ENCODE measurements at places on chromosomes 7 and 10.
A peak's percentile ranks its signal among the peaks of the same experiment; 100 is the strongest.

DNA sequence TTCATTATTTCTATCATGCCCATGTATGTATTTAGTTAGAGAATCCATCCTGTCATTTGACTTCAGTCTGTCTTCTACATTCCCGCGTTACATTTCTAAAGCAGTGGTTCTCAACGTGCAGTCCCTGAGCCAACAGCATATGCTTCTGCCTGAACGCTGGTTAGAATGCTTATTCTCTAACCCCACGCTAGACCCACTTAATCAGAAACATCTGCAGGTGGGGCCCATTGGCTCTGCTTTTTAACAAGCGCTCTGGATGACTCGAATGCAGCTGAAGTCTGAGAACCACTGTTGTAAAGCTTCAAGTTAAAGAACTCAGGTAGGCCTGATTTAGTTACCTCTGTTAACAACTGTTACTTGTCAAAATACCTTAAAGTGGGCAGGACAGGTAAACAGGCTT, 38.2 kb downstream of the NEUROD6 start:
- no peak for DNase-seq

DNA sequence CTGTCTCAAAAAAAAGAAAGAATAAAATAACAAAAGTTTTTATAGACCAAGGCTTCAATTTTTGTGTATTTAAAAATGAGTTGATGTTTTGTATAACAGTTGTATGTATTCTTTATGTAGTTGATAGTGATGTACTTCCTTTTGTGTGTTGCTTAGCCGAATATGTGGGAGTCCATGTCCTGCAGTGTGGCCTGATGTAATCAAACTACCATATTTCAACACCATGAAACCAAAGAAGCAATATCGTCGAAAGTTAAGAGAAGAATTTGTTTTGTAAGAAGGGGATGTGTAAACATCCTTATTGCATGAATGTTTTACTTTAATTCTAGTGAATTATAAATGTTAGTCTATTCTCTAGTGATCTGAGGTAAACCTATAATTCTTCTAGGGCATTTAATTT, 56.6 kb downstream of the MPLKIP start:
- no peak for DNase-seq

- no peak for DNase-seq
These were observed 3.3 kb upstream of the MTERF1 start for GRCh38 chr7:91883676-91884362.

GRCh38 chr10:71334221-71334791, 15.2 kb downstream of the SLC29A3 start:
- DNase-seq: no peak

DNA sequence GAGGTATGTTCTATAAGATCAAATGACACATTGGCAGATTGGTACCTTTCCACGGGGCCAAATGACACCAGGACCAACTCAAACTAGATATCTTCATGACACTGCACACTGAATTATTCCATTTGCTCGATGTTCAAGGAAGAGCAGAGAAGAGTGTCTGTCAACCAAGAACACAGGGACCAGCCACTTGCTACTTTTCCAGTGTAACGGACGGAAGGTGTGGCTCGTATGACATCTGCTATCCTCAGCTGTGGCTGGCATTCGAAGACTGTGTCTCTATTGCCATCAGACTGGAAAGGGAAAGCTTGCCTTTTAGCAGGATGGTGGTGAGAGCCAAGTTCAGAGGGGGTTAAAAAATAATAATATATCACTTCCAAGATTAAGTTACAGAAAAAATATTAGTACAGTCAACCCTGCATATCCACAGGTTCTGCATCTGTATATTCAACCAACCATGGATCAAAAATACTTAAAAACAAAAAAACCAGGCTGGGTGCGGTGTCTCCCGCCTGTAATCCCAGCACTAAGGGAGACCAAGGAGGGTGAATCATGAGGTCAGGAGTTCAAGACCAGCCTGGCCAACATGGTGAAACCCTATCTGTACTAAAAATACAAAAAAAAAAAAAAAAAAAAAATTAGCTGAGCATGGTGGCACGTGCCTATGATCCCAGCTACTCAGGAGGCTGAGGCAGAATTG, 237.1 kb downstream of the PRPF18 start:
- no peak for DNase-seq

GRCh38 chr10:329361-330099, 194.3 kb downstream of the ZMYND11 start:
- DNase-seq: peak; percentile 83

DNA sequence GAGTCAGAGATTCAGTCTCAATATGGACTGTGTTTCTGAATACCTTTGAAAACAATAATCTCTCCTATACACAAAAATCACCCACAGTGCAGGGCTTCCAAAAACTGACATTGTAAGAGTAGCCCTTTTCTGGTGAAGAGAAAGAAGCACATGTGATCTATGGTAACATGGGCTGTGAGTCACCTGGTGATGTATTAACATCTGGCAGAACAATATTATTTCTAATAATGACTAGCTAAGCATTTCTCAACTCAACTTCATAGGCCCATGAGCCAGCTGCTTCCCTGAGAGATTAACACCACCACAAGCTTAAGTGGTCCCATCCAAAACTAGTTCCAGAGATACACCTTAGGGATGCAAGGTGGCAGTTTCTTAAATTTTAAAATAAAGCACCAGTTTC, 331.0 kb upstream of the NRP1 start:
- DNase-seq: no peak

DNA sequence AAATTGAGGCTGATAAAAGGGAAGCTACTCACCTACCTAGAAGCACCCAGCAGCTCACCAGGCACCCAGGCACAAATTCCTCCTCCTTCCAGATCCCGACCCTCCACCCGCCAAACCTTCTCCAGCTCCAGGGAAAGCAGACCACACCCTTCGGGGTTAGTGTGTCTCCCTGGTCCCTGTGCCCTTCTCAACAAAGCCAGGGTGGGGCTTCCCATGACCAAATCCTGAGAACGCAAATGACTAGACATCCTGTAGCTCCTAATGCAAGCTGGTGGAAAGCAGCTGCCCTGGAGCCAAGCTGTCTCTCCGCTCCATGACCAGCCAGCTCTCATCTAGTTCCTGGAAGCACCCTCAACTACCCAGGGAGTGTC, 4.4 kb downstream of the TBX20 start:
- no peak for DNase-seq

DNA sequence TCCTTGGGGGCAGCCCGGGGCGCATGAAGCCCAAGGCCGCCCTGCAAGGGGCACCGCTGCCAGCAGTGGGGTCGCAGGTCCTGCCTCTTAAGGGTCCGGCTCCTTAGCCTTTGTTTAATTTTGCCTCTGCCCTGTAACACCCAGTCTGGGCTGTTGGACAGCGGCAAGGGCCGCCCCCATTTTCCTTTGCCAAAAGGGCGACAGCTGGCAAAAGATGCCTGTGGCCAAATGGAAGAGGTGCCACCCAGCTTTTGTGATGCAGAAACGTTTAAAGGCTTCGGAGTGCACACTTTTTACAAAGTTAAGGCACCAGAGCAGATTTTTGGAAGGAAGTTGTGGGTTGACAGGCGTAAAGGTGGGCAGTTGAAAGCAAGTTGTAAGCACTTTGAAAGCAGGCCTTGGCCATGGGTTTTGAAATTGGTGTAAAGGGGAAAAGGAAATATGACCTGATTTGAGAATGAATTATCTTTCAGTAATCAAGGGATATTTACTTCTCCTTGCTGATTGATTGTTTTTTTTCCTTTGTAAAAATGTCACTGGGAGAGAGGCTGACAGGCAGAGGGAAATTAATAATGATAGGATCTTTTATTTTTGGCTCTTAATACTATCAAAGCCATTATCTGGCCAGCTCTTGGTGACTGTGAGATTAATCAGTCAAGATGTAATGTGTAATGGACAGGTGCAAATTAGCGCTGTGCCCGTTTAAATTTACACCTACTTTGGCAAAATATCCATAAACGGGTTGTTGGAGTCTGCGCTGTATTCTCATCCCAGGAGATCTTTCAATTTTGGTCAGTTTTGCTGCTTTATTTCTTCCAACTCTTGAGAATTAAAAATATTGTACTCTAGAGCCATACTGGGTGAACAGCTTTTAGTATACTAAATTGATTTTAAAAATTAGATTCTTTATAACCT, 1.2 kb downstream of the CASD1 start:
- peak; percentile 31 for DNase-seq

GRCh38 chr7:30226614-30227268, 57.7 kb upstream of the ZNRF2 start:
- peak; percentile 87 for DNase-seq

DNA sequence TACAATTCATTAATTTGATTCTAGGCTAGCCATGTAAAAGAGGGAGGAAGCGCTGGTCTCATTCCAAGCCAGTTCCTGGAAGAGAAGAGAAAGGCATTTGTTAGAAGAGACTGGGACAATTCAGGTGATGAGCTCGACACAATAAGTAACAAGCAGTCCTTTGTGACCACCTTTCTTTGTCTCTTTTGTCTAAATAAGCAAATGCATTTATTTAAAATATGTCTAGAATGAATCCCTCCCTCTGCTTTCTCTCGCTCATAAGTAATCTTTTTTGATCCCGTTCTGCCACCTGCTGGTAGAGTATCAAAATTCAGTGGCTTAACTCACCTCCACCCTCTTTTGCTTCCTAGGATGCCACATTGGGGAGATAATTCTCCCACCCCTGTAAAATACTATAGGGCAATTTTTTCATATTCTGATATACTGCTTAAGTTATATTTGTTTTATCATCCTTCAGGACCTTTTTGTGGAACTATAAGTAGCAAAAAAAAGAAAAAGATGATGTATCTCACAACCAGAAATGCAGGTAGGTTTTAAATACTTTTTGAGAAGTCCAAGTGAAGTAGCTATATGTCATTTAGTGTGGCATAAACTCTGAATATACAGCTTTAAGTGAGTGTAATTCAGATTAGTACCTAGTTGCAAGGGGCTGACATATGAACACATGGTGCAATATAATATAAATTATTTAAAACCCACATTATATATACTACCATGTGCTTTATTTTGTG, 91.5 kb downstream of the GSDME start:
- peak; percentile 70 for DNase-seq

DNA sequence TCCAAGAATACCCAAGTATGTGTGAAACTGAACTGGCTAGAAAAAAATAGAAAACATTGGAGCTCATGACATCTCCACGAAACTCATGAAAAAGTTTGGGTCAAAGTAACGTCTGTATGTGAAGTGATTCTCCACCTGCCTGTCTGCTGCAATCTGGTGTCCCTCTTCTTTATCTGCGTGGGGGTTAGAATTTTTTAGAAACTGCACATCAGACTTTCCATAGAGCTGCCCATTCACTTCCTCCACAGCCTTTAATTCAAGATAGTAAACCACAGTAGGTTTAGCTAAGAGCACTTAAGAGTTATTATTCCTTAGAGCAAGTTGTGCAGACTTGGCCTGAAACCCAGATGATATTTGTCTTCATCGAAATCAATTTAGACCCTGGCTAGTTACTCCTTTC, 55.3 kb downstream of the SCIN start:
- DNase-seq: no peak

DNA sequence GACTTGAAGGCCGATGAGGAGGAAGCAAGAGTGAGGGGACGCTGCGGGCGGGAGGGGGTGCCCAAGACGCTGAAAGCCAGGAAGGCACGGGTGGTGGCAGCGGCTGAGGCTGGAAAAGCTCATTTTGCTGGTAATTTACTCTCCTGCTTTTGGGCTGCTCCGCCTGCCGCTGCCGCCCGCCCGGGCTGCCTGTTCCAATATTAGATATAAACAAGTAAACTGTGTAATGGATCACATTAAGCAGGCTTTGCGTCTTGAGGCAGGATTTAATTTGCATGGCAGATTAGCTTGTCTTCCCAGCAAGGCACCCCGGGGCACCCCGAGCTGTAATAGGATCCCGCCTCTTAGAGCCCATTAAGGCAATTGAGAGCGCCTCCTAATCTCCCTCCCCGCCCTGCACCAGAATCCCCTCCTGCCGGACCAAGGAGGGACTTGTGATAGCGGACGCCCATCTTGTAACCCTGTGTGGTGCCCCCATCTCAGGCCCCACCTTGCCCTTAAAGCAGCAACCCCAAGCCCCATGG, 46.1 kb upstream of the SLF2 start:
- no peak for DNase-seq

GRCh38 chr10:131061216-131061615, 250.3 kb downstream of the TCERG1L start:
- no peak for DNase-seq

DNA sequence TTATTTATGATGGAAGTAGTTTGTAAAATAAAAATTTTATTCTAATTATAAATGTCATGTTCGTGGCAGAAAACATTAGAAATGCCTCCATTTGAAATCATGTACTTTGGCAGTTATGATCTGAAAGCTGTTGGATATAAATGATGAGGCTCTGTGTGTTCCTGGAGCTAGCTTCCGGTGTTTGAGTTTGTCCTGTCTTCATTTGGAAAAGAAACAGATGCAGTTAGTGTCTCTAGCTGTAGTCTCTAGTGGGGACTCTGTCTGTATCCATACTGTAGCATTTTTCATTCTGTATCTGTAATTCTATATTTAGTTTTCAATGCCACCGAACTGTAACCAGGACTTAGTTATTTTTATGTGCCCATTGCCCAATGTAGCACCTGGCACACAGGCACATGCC, 197.0 kb upstream of the FZD1 start:
- no peak for DNase-seq

DNA sequence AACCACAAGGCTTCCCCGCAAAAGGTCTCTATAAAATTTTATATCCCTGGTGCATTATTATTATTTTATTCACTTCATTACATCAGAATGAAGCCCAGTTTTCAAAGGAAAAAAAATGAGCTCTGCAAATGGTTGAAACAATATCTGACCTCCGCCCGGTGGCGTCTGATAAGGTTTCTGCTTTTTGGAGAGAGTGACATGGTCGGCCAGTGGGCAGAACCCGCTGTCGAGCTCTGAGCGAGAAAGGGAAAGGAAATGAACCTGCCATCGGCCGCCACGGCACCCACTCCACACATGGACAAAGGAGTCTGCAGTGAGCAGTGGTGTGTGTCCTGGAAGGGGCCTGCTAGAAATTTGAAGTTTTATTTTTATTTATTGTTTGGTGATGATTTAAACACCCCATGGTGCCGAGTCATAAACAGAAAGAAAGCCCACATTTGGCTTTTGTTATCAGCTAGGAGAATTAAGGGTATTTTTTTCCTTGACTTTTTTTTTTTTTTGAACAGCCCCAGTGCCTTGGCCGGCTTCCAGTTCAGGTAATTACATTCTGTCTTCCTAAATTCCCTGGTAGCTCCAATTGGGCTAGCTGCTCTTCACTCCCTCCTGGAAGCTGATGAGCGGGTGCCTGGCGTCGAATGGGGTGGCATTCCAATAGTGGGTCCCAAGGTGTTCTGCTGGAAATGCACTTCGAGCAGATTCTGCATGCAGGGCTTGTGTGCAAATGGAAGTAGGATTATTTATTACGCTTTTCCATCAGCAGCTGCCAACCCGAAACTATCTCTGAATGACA, 149.4 kb upstream of the MKI67 start:
- DNase-seq: no peak

Data from Calu3 (cell line).